ENCODE measurements at places on chromosomes 2 and 18.

DNA sequence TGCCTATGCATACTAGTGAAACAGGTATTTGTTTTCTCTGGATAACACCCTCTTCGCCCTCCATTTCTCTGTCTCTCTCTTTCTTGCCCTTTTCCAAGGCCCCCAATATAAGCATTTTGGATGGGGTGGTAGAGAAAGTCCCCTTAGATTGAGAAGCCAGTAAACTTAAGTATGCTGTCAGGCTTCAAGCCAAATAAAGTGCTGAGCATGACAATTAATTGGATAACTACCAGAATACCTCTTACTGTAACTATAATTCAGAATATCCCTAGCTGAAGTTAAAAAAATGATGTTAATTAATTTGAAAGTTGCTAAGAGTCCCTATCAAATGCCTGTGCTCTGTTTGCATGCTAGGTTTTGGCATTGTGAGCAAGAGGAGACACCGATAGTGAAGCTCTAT is 324.8 kb downstream of the PARD3B start:
- no peak for ATAC-seq

DNA sequence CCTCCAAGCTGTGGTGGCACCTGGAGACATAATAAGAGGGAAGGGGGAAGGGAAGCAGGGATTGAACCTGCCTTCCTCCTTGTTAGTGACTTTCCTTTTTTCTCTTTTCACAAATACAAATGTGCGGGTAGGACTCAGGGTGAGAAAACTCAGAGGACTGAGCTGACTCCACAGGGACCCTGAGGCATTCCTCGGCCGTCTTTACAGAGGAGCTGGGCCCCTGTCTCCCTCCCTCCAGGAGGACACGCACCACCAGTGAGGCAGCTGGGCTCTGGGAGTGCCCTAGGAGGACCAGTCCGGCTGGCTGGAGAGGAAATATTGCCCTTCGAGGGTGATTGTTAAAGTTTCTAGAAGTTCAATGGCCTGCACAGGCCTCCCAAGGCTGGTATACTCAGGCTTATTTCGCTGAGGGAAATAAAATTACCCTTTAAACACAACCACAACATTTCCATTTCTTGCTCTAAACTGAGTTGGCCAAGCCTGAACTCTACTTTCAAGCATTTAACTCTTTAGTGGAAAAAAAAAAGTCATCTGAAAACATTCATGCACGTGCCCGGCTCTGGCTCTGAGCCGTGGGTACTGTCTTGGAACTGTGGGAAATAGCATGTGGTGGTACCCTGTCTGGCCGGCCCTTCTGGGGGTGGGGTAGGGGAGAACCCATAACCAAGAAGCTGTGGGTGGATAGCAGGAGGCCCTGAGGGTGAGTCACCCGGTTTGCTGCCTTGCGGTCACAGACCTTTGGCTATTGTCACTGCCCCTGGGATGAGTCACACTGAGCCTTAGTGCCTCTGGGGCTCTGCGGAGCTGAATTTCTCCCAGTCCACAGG is 116.0 kb downstream of the COPS8 start:
- ATAC-seq = peak; percentile 74

DNA sequence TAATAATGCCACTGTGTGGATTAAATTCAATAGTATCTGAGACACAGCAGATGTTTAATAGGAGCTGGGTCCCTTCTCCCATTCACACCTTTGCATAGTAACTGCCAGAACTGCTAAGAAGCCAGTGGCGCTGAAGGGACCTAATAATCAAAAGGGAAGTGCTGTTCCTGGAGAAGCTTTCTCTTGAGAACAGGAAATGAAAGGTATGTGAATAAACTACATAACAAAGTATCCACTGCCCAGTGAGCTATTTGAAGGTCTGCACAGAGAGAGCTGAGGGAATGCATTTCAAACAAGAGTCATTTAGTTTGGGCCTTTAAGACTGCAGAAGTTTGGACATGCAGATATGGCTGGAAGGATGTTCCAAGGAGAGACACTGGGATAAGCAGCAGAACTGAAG is 56.1 kb upstream of the KIDINS220 start:
- ATAC-seq = no peak

DNA sequence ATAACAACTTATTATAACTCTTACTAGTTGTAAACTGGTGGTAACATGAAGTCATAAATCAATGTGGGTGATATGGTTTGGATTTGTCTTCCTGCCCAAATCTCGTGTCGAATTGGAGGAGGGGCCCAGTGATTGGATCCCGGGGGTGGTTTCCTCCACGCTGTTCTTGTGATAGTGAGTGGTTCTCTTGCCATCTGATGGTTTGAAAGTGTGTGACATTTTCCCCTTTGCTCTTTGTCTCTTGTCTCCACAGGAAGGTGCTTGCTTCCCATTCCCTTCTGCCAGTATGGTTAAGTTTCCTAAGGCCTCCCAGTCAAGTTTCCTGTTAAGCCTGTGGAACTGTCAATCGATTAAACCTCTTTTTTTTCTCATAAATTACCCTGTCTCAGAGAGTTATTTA is 321.6 kb downstream of the DSEL start:
- no peak for ATAC-seq

DNA sequence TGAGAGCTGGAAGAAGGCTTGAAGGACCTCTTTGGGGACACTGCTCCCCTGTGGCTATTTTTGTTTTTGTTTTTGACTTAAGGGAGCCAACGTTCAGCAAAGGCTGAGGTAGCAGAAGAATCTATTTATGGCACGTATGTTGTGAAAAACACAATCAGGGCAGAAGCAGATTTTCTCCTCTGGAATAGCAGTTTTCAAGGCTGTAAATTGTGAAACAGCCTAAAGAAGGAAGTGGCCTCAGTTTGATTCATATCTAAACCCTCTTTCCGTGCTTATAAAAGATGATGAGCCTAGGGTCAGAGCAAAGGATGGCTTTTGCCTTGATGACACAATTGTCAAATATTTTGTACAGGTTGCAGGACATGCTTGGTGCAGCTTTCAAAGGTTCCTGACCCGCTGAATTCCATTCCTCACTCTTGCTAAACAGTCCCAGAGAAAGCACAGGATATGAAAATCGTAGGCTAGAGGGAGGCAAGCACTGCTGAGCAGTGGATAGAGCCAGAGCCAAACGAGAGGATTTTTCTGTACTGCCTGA is 106.2 kb upstream of the DLX2 start:
- no peak for ATAC-seq

GRCh38 chr2:30716123-30716900 is 90.9 kb downstream of the CAPN13 start:
- ATAC-seq = no peak

- ATAC-seq = no peak
Measured at GRCh38 chr2:20823917-20824316, 1.0 kb upstream of the LDAH start.

DNA sequence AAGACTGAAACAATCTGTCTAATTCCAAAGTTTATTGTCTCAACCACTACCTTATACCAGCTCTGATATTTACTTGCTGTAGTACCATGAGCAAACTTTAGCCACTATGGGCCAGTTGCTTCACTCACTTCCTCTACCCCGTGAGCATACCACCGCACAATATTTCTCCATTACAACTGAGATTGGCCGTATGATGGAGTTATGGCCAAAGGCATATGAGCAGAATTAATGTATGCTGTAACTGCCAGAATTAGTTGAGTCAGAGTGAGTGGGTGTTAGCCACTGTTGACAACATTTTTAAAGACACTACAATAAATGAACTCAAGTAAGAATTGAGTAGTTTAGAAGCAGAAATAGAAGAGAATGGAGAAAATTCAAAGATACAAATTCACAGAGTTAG is 69.7 kb downstream of the LRATD1 start:
- ATAC-seq = no peak

GRCh38 chr18:67525328-67526099 is 9.0 kb upstream of the DSEL start:
- no peak for ATAC-seq

DNA sequence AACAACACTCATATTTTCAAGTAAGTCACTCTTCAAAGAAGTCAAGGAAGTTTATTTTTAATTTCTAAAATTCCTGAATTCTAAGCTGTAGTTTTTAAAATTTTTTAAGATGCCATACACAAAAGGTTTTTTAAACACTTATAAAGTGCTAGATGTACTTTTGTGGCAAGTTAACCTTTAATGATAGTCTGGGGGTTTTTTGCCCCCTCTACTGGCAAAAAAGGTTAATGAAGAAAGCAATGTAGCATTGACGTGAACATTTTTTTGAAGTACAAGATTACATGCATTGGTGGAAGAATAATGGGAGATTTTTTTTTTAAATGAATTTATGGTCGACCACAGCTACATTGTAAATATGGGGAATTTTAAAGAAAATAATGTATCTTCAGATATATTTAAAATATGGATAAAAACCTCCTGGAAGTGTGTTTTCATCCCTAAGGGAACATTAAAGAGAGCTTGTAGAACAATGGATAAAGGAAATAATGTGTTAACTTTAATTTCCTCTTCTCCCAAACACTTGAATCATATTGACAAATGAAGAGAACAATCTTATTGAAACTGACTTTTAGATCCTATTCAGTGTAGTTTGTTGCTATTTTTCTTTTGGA is 12.6 kb downstream of the ITPRID2 start:
- no peak for ATAC-seq

GRCh38 chr2:161421686-161422085 is 5.6 kb downstream of the TBR1 start:
- ATAC-seq = no peak

DNA sequence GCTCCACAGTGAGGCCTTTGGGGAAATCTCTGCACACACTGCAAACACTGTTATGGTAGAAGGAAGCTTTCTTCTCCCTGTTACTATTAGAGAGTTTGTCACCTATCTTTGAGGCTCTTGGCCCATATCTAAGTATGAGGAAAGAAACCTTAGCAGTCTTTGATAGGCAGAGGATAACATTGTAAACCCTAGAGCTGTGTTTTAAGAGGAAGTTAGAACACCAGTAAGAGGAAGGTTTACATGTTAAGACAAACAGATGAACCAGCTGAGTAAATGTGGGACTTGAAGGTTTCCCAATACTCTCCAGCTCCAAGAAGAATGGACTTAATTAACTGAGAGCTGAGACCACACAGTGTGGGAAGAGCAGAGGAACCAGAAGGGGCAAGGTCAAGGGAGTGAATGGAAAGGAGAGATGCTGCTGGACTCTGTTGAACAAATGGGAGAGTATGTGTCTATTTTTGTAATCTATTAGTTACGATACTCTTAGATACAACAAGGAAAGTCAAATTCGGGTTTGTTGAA is 257.0 kb downstream of the DPP10 start:
- ATAC-seq = no peak

DNA sequence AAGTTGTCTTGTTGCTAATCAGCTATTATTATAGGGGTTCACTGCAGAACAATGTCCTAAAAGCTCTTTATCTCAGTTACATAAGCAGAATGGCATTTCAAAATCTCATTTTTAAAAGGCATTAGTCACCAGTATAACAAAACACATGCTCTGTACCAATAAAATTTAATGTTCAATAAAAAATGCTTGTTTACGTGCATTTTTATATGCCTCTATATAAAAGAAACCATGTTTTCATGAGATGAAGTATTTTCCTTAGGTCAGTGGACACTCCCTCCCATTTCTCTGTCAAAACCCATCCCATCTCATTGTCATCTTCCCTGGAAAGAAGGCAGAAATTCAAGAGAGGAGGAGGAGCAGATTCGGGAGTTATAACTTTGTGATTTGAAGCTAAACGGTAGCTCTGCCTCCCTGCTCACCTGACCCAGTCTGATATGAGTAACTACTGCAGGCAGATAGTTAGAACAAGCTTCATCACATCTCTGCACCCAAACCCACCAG is 231.9 kb upstream of the SIX2 start:
- no peak for ATAC-seq

DNA sequence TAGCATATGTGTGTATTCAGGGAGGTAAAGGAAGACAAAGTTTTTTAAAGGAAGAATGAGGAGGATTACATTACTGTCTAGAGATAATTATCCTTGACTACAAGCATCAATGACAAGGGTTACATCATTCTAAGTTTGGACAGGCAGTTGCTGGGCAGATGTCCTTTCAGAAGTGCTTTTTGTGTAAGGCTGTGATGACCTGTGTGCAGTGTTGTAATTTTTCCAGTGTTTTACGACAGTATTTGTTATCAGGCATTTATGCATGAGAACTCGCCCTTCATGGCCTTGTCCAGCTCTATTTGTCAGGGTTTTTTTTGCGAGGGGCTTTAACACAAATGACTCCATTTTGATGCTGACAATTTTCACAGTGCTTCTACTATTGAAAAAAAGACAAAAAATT is 658.3 kb upstream of the NXPH2 start:
- ATAC-seq = no peak

- no peak for ATAC-seq
Measured at GRCh38 chr2:62998949-62999348, 51.7 kb upstream of the OTX1 start.

DNA sequence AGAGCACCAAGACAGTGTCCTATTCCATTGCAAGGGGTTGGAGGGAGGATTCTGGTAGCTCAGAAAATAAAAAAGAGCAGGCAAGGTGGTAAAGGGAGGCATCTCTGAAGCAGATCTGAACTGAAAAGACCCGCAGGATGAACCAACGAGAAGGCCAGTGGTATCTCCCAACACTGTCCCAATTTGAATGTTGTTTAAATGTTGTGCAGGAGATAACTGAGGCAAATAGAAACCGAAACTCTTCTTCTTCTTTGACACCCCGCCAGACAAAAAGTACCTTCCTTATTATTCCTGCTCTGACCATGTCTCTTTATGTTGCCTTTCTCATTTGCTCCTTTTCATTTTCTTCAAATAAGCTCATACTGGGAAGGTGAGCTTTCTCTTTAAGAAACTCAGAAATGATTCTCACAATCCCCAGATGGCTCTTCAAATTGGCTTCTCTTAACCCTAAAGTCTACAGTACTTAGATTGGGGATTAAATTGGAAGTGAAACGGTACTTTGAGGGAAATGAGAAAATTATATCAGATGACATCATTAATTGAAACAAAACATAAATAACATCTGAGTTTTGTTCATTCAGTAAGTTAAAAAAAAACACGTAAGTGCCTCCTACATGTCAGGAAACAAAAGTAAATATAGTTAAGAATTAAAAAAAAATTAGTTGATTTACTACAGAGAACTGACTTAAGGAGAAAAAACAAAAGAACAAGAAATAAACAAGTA is 143.6 kb downstream of the WDPCP start:
- ATAC-seq = no peak

- ATAC-seq = no peak
Measured at GRCh38 chr2:8857709-8858108, 20.3 kb upstream of the KIDINS220 start.

- ATAC-seq = no peak
Measured at GRCh38 chr2:221337957-221338685, 234.0 kb downstream of the EPHA4 start.

- ATAC-seq = no peak
Measured at GRCh38 chr2:220648628-220649027, 923.5 kb downstream of the EPHA4 start.

DNA sequence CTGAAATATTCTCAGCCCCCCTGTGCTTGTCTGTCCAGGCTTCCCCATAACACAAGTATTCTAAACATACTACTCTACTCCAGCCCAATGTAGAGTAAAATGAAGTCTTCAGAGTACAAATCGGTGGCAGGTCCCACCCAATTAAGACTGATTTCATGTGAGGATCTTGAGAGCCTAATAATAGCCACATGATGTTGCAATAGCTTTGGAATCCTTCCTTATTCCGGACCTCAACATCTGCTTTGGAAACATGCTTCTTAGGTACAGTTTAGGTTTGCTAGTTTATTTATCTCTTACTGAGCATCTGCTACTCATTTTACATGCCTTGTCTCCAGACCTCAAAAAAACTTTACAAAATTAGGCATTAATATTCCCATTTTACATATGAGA is 207.3 kb upstream of the RAB6C start:
- ATAC-seq = peak; percentile 10

- no peak for ATAC-seq
Measured at GRCh38 chr2:119525614-119526013, 1.3 kb upstream of the SCTR start.
